ENCODE measurements at places on chromosomes 3 and 15. TPM values are rescaled to one million over a fixed set of nuclear protein-coding genes. Genes with fewer than 3 reads are reported as not detected.

Gene GHSR
- total RNA-seq: not detected

Gene TNK2
- 12.6 TPM for total RNA-seq

Gene TIMP4
- 213 TPM for total RNA-seq

Gene C3orf85
- total RNA-seq: not detected

Gene B3GALNT1
- 5.3 TPM for total RNA-seq

Gene ARRDC4
- 42.0 TPM for total RNA-seq

Gene PRR20G
- total RNA-seq: not detected

GRCh38 chr15:72685301-72685924 lies 569 bp downstream of the HIGD2B start:
- DNase-seq: no peak

GRCh38 chr3:36911990-36912804 lies 32.7 kb downstream of the TRANK1 start:
- DNase-seq: no peak

DNA sequence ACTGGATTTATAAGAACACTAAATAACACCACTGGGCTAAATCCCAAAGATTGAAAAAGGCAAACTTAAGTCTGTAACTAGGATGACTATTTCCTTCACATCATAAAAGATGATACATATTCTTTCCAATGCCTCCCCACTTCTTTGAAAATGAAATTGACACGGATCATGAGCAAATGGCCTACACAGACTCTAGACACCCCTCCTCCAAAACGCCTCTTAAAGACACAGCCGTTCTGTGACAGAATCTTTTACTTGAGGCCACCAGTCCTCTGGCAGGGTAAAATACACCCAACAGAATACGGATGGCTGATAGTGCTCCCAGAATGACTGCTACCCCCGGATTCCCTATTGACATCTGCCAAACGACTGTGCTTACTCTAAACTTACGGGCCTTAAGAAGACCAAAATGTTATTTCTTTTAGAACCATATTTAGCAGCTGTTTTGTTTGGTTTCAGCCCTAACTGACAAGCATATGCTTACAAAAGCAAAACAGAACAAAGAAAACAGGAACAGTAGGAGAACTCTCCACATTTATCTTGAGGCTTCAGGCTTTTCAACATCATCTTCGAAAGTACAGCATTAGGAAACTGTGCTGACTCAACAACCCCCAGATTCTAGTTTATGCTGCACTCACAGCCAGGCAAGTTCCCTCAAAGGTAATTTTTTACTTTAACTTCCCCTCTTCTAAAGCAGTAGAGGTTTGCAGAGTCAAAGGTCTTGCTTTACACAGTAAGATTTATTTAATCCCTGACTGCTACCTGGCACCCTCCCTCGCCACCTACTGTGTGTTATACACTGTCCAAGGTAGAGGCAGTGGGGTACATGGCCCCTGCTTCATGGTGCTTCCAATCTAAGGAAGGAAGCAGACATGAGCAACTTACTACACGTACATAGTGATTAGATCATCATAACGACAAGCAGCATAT lies 84.3 kb downstream of the TNIK start:
- no peak for DNase-seq

DNA sequence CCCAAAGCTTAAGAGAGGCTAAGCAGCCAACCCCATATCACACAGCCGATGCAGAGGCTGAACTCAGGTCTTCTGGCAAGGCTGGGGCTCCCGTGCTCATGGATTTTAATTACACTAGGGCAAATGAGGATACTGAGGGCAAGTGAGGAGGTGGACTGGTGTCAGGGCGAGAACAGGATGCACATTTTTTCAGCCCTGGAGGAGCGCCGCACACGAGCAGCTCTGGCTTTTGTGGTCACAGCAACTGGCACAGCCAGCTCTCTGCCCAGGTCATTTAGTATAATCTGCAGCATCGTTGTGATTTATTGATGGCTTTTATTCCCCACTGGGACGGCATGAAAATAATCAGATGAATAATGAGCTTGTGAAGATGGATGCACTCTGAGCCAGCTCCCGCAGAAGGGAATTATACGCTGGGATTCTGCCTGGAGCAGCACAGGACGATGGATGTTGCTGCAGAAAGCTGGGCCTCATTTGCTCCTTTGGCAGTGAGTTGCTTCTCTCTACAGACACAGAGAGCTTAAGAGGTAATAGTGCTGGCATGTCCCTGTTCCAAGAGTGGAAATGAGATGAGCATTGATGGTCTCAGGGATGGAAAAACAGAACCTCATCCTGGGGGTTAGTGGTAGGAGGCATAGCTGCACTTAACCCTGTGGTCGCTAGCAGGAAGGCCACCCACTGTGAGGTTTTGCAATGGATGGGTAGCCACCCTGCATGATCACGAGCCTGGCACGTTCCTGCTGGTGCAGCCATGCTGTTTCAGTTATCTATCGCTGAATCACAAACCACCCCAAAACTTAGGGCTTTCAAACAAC lies 135.4 kb downstream of the UACA start:
- DNase-seq: no peak

GRCh38 chr3:50316657-50317242 lies 5.8 kb downstream of the HYAL2 start:
- DNase-seq: no peak

DNA sequence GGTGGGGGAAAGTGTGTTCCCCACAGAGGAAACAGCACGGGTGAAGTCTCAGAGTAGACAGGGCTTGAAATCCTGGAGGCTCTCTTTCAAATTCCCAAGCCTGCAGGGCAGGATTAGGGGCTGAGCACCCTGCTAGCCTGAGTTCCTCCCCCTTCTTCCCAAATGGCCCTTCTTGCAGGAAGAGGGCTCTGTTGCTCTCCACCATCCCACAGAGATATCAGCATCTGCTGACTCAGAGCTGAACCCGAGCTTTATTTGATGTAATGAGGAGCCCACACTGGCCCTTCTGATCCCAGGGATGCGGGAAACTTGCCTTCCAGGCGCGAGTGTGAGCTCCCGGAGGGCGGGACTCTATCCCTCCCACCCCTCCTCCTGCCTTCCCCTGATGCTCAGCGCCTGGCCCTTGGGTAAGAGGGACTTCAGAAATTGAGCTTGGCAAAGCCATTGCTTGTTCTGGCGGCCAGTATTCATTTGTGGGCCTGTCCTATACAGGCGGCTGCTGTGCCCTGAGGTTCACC lies 1.4 kb upstream of the STRA6 start:
- no peak for DNase-seq

DNA sequence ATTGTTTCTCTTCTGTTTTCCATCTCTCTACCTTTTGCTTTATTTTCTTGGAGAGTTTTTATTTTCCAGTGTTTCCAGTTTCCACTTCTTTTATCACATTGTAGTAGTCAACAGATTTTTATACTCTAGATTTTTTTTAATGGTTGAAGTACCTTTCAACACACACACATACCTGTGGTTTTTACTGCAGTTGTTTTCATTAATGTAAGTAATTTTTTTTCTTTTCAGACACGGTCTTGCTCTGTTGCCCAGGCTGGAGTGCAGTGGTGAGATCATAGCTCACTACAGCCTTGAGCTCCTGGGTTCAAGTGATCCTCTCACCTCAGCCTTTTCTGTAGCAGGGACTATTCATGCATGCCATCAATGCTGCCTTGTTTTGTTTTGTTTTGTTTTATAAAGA lies 472.5 kb upstream of the SGO1 start:
- DNase-seq: no peak

- DNase-seq: no peak
These were observed 17.0 kb downstream of the TMEM62 start for GRCh38 chr15:43150191-43150929.

DNA sequence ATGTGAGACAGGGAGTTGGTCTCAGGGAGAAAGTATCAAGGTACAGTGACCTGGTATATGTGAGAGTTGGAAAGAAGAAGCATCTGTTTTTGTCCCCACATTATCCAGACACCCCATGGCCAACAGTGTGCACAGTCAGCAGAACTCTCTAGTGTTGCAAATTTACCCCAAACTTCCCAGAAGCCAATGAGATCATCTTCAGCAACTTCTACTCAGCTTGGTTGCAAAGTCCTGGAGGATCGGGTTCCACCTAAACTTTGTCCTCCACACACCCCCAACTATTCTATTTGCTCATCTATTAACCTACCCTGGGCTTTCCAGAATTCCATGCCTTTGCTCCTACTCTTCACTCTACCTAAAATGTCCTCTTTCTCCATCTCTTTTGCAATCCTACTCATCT lies 15.7 kb downstream of the RBSN start:
- DNase-seq: no peak

GRCh38 chr3:21226086-21226485 lies 524.9 kb downstream of the ZNF385D start:
- no peak for DNase-seq

Data from omental fat pad (tissue), 4 donors.